Sciatic nerve (tissue), 2 donors: ENCODE measurements at places on chromosomes 5 and 9.
A peak's percentile ranks its signal among the peaks of the same experiment; 100 is the strongest.

- no peak for DNase-seq
These were observed 12.3 kb downstream of the GFPT2 start for GRCh38 chr5:180340856-180341255.

GRCh38 chr5:87268970-87269377 is 1.3 kb downstream of the RASA1 start:
- no peak for DNase-seq

GRCh38 chr5:157855404-157855994 is 3.4 kb downstream of the CLINT1 start:
- DNase-seq: no peak

DNA sequence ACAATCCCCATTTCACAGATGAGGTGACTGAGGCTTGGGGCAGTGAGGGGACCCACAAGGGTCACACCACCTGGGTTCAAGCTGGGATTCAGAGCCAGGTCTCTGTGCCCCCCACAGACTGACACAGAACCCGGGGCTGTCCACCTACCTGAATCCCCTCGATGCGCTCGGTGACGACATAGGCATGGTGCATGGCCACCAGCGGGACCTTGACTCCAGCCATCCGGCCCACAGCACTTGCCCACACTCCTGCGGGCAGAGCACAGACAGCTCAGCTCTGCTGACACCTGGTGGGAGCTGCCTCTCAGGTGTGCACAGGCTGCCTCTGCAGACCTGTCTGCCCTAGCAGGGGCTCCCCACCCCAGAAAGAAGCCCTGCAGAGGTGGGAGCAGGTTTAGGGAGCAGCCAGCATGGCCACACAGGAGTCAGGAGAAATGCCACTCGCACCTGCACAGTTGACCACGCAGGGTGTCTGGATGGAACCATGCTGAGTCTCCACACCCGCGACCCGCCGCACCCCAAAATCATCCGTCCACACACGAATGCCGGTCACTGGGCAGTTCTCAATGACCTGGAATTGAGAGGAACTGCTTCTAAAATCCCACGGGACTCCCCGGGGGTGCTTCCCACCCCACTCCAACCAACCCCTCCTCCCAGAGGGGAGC is 8.4 kb downstream of the SARDH start:
- no peak for DNase-seq

GRCh38 chr5:96873449-96873848 is 2.9 kb upstream of the ERAP2 start:
- DNase-seq: no peak

GRCh38 chr5:180159756-180160155 is 49.3 kb downstream of the RASGEF1C start:
- peak; percentile 47 for DNase-seq

- DNase-seq: no peak
These were observed 478.7 kb downstream of the DMAC1 start for GRCh38 chr9:7320841-7321240.

GRCh38 chr9:91170951-91171350 is 190.8 kb downstream of the AUH start:
- DNase-seq: no peak

- no peak for DNase-seq
These were observed 11.9 kb upstream of the MELK start for GRCh38 chr9:36560771-36561170.

DNA sequence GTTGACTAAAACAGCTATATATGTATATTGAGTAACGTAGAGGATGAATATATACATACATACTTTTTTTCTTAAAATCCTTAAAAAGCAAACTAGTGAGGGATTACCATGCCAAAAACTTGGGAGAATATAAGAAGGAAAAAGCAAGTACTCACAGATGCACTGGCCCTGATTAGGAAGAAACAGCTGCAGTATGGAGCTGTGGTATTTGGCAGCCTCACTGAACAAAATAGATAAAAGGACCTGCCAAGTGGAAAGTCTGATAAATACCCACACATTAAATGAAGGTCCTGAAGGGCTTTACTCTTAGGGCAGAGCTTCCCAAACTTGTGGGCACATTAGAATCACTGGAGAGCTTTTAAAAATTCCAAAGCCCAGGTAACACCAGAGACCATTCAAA is 80.6 kb downstream of the FEM1C start:
- no peak for DNase-seq

DNA sequence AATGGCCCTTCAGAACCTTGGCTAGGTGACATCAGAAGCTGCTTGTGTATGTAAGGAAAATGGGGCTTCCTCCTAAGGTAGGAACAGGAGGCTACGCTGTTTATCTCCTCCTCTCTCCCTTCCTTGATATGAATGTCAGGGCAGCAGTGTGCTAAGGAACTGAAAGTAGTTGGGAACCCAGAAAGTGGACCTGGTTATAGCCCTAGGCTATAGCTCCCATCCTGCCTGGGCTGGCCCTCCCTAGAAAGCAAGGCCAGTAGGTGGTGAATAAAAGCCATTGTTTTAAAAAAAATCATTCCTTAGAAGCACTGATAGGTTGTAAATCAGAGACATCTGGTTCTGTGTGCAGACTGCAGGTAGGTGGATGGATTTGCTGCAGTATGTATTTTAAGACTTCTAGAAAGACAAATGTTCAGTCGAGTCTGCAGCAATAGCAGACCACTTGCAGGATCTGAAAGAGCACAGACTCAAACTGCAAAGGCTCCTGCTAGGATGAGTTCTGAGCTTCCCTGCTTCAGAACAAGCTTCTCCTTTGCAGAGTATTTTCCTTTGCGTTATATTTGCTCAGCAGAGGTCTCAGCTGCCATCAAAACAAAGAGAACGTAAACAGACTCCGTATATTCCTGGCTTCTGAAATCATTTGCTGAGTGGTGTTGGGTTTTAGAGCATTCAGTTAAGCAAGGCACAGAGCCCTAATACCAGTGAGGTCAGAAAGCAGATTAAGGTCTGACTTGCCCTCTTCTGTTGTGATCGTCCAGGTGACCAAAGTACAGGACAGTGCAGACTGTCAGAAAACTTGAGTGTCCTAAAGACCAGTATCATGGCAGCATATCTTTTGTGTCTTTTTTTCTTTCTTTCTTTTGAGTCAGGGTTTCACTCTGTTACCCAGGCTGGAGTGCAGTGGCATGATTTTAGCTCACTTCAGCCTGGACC is 20.1 kb upstream of the CFAP157 start:
- no peak for DNase-seq

GRCh38 chr5:157345485-157345884 is 79.6 kb downstream of the CYFIP2 start:
- DNase-seq: no peak

- DNase-seq: no peak
These were observed 128.7 kb upstream of the OTULINL start for GRCh38 chr5:14452685-14453454.

GRCh38 chr9:137619240-137620047 is 639 bp downstream of the EHMT1 start:
- DNase-seq: peak; percentile 69

GRCh38 chr5:173745123-173745522 is 128.7 kb upstream of the BOD1 start:
- DNase-seq: no peak

GRCh38 chr5:172043865-172044264 is 37.4 kb upstream of the FBXW11 start:
- DNase-seq: no peak

GRCh38 chr5:179374506-179375235 is 29.4 kb upstream of the ADAMTS2 start:
- peak; percentile 37 for DNase-seq

- no peak for DNase-seq
These were observed 55.2 kb downstream of the GLDC start for GRCh38 chr9:6590334-6590733.

- DNase-seq: peak; percentile 86
These were observed 984 bp downstream of the STXBP1 start for GRCh38 chr9:127612939-127613582.

GRCh38 chr5:40484495-40484894 is 195.2 kb upstream of the PTGER4 start:
- no peak for DNase-seq
